ENCODE measurements at places on chromosomes 7 and 10. TPM values are rescaled to one million over a fixed set of nuclear protein-coding genes. Genes with fewer than 3 reads are reported as not detected.

Gene HOXA9
- total RNA-seq, result 0.94 TPM

Gene OR13A1
- 1.2 TPM for total RNA-seq

Gene ELMO1
- 229 TPM for total RNA-seq

DNA sequence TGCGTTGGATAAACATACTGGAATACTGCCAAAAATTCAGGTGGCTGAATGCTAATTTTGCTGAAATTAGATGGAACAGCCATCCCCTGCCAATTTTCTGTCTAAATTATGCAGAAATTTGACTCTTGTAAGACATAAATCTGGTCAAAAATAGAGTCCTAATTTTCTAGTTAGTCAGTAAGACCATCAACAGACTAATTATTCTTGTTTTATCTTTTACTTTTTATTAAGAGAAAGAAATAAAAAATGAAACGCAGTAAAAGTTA lies 110.3 kb upstream of the GATA3 start:
- DNase-seq, result no peak

DNA sequence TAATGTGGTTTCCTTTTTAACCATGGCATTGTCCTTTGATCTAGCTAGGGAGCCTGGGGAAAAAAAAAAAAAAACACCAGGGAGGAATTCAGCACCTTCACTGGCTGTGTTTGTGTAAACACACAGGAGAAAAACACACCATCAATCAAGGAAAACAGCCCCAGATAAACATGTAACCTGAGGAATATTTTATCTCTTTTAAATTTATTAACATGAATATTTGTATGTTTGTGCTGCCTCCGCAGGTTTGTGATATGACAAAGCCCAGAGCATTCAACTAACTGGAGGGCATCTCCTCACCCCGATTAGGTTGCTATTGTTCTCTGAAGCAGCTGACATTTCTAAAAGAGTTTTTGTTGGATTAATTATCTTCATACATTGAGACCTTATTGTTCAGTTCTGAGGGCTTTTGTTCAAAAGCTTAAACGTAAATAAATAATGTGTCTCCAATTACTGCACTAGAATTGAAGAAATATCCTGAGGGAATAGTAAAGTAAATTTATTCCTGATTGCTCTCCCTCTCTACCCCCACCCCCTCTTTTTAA lies 89.4 kb upstream of the SEMA3E start:
- no peak for DNase-seq

DNA sequence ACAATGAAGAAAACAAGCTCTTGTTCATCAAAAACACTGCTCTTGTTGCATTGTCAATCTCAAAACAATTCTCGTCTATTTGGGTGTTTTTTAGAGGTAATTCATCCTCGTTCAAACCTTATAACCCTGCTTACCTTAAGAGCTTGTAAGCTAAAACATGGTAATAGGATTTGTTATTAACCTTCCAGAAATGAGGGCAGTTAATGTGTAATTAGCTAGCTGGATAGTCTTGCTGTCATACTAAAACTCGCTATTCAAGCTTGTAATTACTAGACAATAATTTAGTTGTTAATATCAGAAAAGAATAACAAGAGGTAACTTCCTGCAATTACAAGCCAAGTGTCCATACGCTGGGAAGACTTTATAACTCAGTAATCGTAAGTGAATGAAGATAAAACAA lies 101.6 kb downstream of the UBE2H start:
- DNase-seq, result no peak

DNA sequence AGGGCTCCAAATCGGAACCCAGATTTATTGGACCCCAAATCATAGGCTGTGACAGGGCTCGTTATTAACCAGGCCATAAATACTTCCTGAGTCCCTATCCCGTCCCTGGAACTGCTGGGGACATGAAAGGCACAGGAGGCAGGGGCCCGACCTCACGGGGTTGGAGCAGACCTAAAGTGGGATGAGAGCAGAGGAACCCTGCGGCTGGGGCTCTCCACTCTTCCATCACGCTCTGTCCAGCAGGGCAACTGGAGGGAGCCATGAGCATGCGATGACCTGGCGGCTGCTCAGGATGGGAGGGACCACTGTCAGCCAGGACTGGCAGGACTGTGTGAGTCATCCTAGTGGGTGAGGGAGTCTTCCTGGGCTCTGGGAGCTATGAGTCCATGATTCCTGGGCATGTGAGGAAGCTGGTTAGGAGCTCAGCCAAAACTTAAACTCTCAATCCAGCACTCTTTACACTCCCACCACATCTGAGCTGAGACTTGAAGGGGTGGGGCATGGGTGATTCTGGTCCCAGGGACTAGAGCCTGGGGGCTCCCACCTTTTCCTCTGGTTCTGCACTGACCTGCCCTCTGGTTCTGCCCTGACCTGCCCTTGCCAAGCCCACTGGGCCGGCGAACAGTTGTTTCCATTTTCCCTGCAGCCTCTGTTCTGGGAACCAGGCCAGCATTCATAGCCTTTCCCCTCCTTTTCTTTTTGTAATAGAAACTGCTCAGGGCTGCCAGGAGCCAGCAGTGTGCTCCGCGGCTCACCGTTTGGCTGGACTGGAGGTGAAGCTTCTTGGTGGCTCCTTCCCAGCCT lies 47.1 kb downstream of the SYPL1 start:
- DNase-seq, result peak; percentile 83

GRCh38 chr7:158120716-158121115 lies 466.9 kb downstream of the PTPRN2 start:
- peak; percentile 61 for DNase-seq

DNA sequence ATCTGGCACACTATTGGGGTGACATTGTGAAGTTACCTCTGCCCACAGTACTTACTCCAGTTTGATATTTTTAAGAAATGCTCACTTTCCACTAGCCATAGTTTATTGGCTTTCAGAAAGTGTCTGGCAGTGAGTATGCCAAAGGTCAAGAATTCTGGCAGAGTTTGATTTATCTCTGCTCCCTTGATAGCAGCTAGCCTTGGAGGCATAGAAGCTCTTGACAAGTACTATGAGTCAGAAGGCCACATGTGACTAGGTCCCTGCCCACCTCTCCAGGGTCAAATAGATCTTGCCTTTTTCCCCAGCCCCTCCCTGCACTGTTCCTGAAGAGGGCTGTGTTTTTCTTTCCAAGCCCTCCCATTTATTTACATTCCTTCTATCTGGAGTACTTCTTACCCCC lies 202.2 kb downstream of the AUTS2 start:
- DNase-seq, result no peak
